Cerebellum (tissue), 4 donors: ENCODE measurements at places on chromosomes 7 and 10. TPM values are rescaled to one million over a fixed set of nuclear protein-coding genes. Genes with fewer than 3 reads are reported as not detected.

Gene WEE2
- total RNA-seq: 0.45 TPM

Gene PRLHR
- 0.36 TPM for total RNA-seq

- DNase-seq: peak; percentile 15
These were observed 314.6 kb downstream of the CXCL12 start for GRCh38 chr10:44070282-44070681.

DNA sequence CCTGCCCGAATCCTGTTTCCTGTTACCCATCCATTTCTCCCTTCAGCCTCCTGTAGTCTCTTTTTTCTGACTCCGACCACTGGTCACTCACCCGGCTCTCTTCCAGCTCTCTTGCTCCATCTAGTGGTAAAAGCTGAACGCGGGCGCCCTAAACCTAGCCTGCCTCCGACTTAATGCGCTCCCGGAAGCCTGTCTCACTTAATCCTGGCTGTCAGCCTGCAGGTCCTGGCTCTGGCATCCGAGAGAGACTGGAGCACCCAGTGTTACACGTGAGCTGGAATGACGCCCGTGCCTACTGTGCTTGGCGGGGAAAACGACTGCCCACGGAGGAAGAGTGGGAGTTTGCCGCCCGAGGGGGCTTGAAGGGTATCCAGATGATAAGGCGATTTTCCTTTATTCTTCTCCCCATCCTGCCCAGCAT, 10.3 kb downstream of the SUMF2 start:
- peak; percentile 75 for DNase-seq

DNA sequence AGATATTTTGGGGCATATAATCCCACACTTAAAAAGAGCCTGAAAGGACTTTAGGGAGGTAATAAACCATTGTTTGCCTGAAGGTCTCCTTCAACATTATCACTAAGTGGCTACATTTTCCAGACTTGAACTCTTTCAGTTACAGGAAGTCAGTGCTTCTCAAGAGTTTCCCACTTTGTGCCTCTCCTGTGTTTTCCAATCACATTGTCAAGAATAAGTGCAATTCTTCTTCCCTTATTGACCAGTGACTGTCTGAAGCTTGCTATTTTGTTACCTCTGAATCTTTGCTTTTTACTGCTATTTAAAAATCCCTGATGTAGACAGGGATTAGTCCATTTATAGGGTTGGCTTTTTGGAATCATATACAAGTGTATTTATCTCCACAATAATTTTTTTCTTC, 346.7 kb upstream of the ANKRD30A start:
- no peak for DNase-seq

- no peak for DNase-seq
These were observed 97.6 kb downstream of the TCERG1L start for GRCh38 chr10:131213741-131214505.

- no peak for DNase-seq
These were observed 26.0 kb downstream of the EGFR start for GRCh38 chr7:55044791-55045190.

Gene PNLIPRP1
- not detected for total RNA-seq

Gene MYH16
- not detected for total RNA-seq

Gene MYO3A
- 6.0 TPM for total RNA-seq

GRCh38 chr7:92289321-92289720, 43.5 kb downstream of the ANKIB1 start:
- no peak for DNase-seq

Gene NPFFR1
- 0.54 TPM for total RNA-seq

GRCh38 chr10:106775127-106775526, 389.4 kb downstream of the SORCS1 start:
- DNase-seq: peak; percentile 6

Gene UCN3
- total RNA-seq: 0.27 TPM

DNA sequence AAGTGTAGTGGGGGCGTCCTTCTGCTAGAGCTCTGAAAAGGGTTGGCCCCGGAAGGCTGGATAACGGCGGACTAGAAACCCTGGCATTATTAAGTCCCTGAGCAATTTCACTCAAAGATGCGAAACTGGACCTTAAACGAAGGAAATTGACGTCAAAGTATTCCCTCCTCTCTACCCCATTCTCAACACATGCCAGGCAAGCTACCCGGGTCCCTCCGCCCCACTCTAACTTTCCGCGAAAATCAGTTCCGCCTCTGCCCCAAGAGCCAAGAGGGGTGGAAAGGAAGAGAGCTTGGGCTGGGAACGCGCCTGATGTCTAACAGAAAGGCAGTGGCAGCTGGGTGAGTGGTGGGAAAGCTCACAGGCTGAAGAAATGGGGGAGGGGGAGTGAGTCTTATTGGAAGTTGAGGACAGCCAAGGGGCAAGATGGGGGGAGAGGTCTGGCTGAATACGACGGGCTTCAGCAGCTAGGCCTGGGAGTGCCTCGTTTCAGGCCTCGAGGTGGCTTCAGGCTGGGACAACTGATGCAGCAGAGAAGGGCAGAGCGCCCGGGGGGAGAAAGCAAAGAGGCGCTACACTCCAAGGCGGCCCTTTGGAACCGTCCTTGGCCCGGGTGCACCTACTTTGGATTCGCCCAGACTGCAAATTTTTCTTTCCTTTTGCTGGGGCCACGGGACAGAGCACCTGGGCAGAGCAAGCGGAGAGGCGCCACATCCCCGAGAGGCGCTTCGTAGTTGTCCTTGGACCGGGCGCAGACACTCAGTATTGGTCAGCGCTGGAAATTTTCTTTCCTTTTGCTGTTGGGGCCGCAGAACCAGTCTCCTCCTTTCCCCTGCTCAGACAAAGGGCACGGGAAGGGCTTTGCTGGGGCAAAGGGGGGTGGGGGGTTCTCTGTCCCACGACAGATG, 2.0 kb upstream of the FEZF1 start:
- no peak for DNase-seq

Gene TMEM270
- total RNA-seq: not detected

GRCh38 chr10:94376865-94377264, 14.1 kb upstream of the NOC3L start:
- DNase-seq: no peak

GRCh38 chr7:2735744-2736143, 47.7 kb downstream of the AMZ1 start:
- no peak for DNase-seq

- DNase-seq: no peak
These were observed 5.4 kb downstream of the COBL start for GRCh38 chr7:51311166-51311565.

- no peak for DNase-seq
These were observed 73.1 kb downstream of the CLIP2 start for GRCh38 chr7:74362266-74362665.

DNA sequence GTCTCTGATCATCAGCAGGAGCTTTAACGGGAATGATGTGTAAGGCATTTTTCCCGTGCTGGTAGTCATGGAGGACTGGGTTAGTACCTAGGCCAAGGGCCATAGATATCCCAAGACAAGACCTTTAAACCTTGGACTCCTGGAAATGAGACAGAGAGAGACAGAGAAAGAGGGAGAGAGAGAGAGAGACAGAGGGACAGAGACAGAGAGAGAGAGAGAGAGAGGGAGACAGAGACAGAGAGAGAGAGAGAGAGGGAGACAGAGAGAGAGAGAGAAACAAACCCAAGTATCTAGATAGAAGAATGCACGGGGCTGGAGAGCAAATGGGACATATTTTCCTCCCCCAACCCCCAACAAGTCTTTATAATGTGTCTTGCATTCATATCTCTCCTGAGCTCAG, 22.3 kb downstream of the ZC3HAV1 start:
- no peak for DNase-seq

GRCh38 chr7:48563334-48563733, 361.0 kb upstream of the CDC14C start:
- no peak for DNase-seq

Gene GPC2
- total RNA-seq: 57.9 TPM

- no peak for DNase-seq
These were observed 300.5 kb upstream of the ZMIZ1 start for GRCh38 chr10:78768041-78768835.

GRCh38 chr7:111089822-111090426, 1.0 kb upstream of the LRRN3 start:
- DNase-seq: peak; percentile 65

GRCh38 chr7:149559711-149560110, 62.1 kb upstream of the ZNF746 start:
- no peak for DNase-seq

Gene ANKRD1
- not detected for total RNA-seq

Gene CLDN12
- 60.4 TPM for total RNA-seq

Gene FLNC
- total RNA-seq: 43.4 TPM

DNA sequence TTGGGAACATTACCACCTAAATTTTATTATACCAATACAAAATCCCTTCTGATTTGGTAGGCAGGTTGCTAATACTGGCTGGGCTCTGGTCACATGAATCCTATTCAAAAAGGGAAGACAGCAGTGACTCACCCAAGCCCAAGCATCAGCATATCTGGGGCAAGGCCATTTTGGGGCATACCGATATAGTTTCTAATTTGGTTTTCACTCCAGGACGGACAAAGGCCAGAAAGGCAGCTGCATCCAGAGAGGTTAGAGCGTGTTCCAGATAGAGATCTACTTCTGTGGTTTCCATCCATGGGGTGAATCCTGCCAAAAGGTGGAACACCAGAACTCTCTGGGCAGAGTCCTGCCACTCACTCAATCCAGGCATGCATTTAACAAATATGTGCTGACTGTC, 335.8 kb downstream of the ELMO1 start:
- DNase-seq: peak; percentile 12

GRCh38 chr10:10307551-10307950, 710.1 kb upstream of the CELF2 start:
- peak; percentile 49 for DNase-seq

Gene RAB19
- total RNA-seq: not detected

Gene OR2A14
- not detected for total RNA-seq

GRCh38 chr10:12459762-12460161, 110.4 kb downstream of the CAMK1D start:
- no peak for DNase-seq

GRCh38 chr10:47182934-47183703, 116.9 kb upstream of the GDF10 start:
- DNase-seq: no peak

Gene AKR1D1
- not detected for total RNA-seq

GRCh38 chr10:131469551-131469950, 158.0 kb upstream of the TCERG1L start:
- no peak for DNase-seq

- DNase-seq: no peak
These were observed 355.1 kb downstream of the GALNT17 start for GRCh38 chr7:71486856-71487628.

- no peak for DNase-seq
These were observed 2.1 kb downstream of the NFE2L3 start for GRCh38 chr7:26153823-26154783.

DNA sequence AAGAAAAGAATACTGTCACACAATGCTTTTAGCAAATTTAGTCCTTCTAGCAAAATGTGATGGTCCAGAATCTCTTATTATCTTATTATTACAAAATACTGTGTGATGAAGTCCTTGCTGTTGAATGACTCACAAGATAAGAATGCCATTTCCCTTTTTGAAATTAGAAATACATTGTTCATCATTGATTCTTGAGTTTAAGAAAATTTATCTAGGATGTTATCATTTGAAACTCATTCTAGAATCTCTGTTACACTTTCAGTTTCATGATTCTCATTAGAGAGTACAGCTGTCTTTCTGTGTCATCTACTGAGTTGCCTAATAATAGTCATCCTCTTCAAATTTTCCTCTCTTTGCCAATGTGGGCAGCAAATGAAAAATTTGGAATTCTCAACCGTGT, 9.6 kb downstream of the ZKSCAN5 start:
- DNase-seq: no peak

GRCh38 chr10:71638064-71638821, 81.3 kb downstream of the C10orf105 start:
- no peak for DNase-seq

GRCh38 chr7:106317971-106318370, 33.2 kb upstream of the NAMPT start:
- no peak for DNase-seq

GRCh38 chr10:48648172-48648942, 36.3 kb upstream of the WDFY4 start:
- no peak for DNase-seq

- no peak for DNase-seq
These were observed 3.5 kb upstream of the OIT3 start for GRCh38 chr10:72890086-72890485.

DNA sequence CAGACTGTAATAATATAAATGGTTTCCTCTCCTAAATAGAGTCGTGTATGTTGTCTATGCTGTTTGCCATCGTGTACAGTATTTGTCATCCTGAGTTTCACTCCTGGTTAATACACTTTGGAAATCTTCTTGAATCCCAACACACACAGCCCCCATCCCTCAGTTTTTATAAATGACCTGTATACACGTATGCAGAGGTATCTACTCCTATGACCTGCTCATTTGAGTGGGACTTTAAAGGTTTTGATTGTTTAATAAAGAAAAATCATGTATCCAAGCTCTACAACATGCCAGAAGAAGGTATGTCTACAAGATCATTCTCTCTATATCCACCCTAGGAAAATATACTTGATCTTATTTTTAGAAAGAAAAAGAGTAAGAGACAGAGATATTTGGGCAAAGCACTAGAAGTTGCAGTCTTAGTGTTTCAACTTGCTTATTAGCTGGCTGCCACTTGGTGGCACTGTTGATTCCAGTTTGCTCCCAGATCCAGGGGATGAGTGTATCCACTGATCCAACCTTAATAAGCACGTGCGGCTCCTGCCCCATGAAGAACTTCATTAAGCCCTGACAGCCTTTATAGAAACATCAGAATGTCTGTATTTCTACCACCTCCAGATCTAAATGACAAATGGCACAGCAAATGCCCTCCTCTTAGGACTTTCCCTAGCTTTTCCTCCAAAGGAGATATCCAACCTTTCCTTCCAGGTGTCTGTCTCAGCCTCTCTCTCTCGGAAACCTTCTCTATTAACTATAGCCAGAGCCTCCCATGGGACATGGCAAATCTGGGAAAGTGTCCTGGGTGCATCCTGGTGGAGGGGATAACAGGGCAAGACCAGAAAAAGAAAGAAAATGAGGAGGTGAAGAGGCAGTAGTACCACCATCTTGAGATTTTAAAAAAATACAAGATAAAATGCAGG, 181.6 kb upstream of the NEBL start:
- peak; percentile 66 for DNase-seq

Gene HABP2
- not detected for total RNA-seq

Gene EN2
- 11.9 TPM for total RNA-seq

- no peak for DNase-seq
These were observed 534.6 kb downstream of the TFEC start for GRCh38 chr7:115496006-115496405.

- no peak for DNase-seq
These were observed 73.4 kb upstream of the CARD11 start for GRCh38 chr7:3117081-3117480.

GRCh38 chr7:37916673-37917660, at the start of gene SFRP4:
TSS of gene SFRP4 (minus strand) at chr7:37916817. CDS start at chr7:37916537, 280 bp downstream.
- peak; percentile 60 for DNase-seq
